ENCODE measurements at places on chromosomes 1 and 21. TPM values are rescaled to one million over a fixed set of nuclear protein-coding genes. Genes with fewer than 3 reads are reported as not detected.

KRTAP7-1 gene
- not detected for polyA plus RNA-seq

PIAS3 gene
- polyA plus RNA-seq, result 40.8 TPM

FAM177B gene
- not detected for polyA plus RNA-seq

PPM1J gene
- polyA plus RNA-seq, result 19.0 TPM

NCAM2 gene
- 0.36 TPM for polyA plus RNA-seq

ATP8B2 gene
- polyA plus RNA-seq, result 11.0 TPM

OR2T11 gene
- not detected for polyA plus RNA-seq

IQGAP3 gene
- polyA plus RNA-seq, result 11.9 TPM

TPTE gene
- not detected for polyA plus RNA-seq

TNN gene
- 0.09 TPM for polyA plus RNA-seq

CYP4A11 gene
- polyA plus RNA-seq, result not detected

CDCA8 gene
- 37.9 TPM for polyA plus RNA-seq

NSUN4 gene
- 7.4 TPM for polyA plus RNA-seq

KCNJ9 gene
- polyA plus RNA-seq, result 0.26 TPM

SGIP1 gene
- 6.1 TPM for polyA plus RNA-seq

CR2 gene
- 2.8 TPM for polyA plus RNA-seq

TUT4 gene
- polyA plus RNA-seq, result 94.7 TPM

BARHL2 gene
- polyA plus RNA-seq, result not detected

KNCN gene
- polyA plus RNA-seq, result not detected

CALML6 gene
- not detected for polyA plus RNA-seq

SRM gene
- 253 TPM for polyA plus RNA-seq

SAMSN1 gene
- polyA plus RNA-seq, result 7.9 TPM

HAO2 gene
- not detected for polyA plus RNA-seq

WDR26 gene
- 13.9 TPM for polyA plus RNA-seq

ADAMTS4 gene
- polyA plus RNA-seq, result 1.3 TPM

VASH2 gene
- 129 TPM for polyA plus RNA-seq

PIK3CD gene
- polyA plus RNA-seq, result 7.8 TPM

SMPDL3B gene
- polyA plus RNA-seq, result 39.5 TPM

CATSPERE gene
- 0.70 TPM for polyA plus RNA-seq

RGSL1 gene
- not detected for polyA plus RNA-seq

Data from GM23338 (cell line).